Smooth muscle cell of the brain vasculature (primary cell): ENCODE measurements at places on chromosomes 12 and 14.

- no peak for DNase-seq
Observed at GRCh38 chr12:16300736-16301135, 23.3 kb upstream of the SLC15A5 start.

DNA sequence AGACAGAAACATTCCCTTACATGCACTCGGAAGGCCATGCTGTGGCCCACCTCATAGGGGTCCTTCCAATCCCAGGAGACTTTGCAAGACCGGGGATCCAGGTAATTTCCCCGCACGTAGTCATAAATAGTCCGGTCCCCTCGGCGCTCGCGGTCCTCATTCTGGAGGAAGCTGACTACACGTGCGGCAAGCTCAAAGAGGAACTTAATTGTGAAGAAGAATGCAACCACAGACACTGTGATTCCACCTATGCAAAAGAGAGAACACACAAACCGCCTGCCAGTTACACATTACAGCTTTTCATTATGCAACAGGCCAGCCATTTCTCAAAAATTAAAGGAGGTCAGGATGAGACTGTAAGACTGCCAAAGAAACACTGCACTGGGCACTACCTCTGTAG, 28.4 kb downstream of the AREL1 start:
- no peak for DNase-seq

DNA sequence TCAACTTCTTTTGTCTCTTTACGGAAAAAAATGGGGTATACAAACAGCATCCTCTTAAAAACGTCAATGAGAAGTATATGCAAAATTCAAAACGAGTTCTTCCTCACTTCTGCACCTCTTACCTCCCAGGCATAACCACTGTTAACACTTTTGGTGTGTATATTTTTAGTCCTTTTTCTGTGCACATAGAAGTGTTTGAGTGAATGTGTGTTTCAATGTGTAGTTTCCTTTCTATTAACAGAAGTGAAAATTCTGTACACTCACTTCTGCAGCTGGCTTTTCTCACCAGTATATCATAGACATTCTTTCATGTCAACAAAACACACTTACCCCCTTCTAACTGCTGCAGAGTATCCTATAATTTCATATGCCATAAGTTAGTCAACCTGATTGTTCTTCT, 5.4 kb downstream of the UBR7 start:
- DNase-seq: no peak

DNA sequence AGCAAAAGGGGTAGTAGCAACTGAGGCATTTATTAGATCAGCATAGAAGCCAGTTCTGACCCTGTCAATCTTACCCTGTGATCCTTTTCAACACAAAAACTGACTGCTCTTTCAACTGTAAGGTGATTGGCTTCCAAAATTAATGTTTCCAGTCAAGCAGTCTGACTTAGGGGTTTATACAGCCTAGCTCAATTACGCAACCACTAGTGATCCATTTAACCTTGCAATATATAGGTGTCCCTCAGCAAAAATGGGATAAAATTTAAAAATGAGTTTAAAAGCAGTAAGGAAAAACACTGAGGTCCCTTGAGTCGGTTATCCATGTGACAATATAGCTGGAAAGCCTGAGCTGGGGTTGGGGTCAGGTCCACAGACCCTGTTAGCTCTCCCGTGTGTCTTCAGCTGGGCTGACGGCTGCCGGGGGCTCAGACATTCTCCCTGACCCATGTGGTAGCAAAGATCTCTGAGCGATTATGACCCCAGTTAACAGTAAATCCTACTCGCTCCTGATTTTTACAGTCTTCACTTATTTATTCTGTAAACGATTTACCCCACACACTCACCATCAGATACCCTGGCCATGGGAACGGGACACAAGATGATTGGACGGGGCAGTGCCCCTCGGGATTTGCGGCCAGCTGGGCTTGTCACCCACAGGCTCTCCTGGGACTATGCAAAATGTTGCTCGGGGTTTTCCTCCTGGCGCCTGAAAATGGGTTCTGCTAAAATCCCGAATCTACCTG, 16.6 kb downstream of the ADGRD1 start:
- no peak for DNase-seq

DNA sequence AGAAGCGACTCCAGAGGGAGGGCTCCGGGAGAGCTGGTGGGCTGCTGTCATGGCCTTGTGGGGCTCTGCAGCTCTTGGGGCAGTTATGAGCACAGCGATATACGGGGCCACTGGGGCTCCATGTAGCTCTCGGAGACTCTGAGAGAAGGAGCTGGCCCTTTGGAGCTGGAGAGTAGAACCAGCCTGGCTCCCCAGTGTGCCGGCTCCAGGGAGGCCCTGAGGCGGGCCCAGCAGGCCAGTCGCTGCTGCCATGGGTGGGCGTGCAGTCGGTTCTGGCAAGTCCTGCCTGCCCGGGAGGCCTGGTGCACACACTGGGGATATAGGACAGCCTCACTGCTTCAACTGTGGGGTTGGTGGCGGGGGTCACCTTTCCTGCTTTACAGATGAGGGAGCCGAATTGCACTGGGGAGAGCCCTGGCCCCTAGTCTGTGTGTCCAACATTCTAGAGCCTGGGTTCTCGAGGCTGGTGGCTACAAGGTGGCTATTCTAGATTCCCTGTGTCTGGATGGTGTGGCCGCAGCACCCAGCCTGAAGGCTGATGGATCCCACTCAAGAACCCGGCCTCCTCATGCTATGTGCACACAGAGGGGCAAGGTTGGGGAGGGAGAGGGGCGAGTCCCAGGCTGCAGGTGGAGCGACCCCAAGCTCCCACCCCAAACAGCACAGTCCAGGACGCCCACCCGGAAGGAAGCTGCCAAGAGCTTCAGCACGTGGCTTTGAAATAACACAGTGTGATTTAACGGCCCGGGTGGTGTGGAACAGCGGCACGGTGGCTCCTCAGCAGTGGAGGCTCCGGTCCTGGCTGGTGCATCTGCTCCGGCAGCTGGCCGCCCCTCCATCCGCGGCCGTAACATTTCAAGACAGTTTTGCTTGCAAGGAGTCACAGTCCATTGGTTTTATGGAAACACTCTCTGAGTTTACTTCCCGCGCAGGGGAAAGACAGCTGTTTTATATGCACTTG, 188.3 kb upstream of the C14orf180 start:
- DNase-seq: no peak

- DNase-seq: no peak
Observed at GRCh38 chr12:126389961-126390360, 1324.7 kb downstream of the AACS start.

DNA sequence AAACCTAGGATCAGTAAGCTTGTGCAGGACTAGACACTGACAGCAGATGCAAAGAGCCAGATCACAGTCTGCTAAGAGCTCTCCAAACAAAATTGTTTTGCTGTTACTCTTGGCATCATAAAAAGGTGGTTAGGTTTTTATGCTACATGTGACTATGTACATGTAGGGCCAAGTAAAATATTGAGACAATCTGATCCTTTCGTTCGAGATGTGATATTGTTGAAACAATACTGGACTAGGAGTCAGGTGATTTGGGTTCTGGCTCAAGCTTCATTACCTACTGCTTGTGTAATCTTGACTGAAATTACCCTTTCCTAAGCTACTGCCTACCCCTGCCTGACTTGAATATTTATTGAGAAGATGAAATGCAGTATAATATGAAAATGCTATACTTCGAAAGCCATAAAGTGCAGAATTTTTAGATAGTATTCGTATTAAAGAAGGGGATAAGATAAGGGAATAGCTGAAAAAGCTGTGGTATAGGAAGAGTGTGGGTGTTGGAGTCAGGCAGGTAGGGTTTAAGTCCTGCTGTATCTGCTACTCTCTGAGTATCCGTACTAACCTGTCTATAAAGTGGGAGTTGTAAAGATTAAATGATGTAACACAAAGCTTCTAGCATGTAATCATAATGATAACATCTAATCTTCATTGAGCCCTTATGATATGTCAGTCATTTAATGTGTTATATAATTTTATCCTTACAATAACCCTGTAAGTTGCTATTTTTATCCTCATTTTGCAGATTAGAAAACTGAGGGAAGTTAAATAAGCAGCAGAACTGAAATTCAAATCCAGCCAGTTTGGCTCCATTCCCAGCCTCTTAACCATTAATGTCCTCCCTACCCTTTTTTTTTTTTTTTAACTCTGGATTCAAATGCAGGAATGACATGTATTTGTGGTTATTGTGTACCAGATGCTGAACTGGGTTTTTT, 38.6 kb upstream of the ATF1 start:
- no peak for DNase-seq

GRCh38 chr12:88882662-88883061, 302.4 kb upstream of the KITLG start:
- DNase-seq: no peak

DNA sequence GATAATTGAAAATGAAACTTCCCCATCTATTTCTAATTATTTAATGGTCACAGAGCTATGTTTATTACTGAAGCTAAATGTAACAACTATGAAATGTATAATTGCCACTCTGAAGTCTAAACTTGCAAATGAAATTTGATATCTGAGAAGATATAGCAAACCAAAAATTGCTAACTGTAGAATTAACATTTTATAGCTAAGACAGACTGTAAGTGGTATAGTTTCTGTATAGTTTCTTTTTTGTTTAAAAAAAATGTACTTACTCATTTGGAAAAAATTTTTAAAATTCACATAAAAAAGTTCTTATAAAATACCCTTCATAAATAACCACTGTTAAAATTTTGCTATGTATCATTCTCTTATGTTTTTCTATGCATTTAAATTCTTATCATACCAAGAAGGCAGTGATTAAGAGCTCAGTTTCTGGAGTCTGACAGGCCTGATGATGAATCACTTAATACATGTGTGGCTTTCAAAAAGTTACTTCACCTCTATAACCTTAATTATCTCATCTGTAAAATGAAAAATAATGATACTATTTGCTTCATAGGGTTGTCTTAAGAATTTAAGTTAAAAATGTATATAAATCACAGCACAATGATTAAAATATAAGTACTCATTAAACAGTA, 214.7 kb upstream of the GARIN2 start:
- no peak for DNase-seq

- no peak for DNase-seq
Observed at GRCh38 chr12:55063291-55063690, 43.5 kb downstream of the NEUROD4 start.

GRCh38 chr12:45232756-45233372, 17.0 kb downstream of the ANO6 start:
- no peak for DNase-seq

- no peak for DNase-seq
Observed at GRCh38 chr12:96400631-96401075, 414 bp upstream of the CDK17 start.

- DNase-seq: no peak
Observed at GRCh38 chr14:90740946-90741681, 75.1 kb downstream of the TTC7B start.

DNA sequence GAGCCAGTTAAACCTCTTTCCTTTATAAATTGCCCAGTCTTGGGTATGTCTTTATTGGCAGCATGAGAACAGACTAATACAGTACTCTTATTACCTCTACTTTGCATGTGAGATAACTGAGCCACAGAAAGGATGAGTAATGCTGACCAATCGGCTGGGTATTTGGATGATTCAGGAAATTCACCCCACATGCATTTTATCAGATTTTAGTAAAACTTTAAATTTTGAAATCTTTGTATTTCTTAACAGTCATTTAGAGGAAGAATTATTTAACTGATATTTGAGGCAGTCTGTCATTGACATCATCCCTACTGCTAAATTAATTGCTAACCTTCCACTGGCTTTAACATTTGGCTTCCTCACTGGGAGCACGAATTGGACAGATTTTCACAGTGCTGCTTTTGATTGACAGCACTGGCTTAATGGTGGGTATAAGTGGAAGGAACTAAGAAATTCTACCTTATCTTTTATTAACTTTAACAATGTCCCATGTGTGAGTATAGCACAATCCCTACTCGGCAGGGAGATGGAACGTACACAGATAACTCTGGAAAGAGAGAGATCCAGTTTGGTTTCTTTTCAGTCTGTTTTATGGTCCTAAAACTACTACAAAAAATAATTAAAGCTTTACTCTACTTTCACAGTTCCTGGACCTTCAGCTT, 261.0 kb downstream of the DACT1 start:
- no peak for DNase-seq

DNA sequence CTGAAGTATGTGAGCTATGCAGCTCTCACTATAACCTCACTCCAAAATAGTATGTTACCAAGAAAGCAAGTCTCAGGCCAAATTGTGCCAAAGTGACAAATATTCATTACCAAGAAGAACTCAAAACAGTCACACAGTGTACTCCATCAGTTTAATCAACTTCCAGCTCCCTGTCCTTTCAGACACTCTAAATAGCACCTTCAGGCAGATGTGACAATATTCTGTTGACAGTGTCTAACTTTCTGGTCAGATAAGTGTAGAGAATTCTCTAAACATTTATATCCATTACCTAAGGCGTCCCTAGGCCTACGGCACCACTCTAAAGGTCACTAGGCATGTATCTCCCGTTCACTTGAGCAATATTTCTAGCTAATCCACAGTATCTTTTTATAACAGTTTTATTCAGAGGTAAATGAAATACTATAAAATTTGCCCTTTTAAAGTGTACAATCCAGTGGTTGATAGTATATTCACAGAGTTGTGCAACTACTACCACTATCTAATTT, 21.7 kb downstream of the CPNE8 start:
- no peak for DNase-seq

DNA sequence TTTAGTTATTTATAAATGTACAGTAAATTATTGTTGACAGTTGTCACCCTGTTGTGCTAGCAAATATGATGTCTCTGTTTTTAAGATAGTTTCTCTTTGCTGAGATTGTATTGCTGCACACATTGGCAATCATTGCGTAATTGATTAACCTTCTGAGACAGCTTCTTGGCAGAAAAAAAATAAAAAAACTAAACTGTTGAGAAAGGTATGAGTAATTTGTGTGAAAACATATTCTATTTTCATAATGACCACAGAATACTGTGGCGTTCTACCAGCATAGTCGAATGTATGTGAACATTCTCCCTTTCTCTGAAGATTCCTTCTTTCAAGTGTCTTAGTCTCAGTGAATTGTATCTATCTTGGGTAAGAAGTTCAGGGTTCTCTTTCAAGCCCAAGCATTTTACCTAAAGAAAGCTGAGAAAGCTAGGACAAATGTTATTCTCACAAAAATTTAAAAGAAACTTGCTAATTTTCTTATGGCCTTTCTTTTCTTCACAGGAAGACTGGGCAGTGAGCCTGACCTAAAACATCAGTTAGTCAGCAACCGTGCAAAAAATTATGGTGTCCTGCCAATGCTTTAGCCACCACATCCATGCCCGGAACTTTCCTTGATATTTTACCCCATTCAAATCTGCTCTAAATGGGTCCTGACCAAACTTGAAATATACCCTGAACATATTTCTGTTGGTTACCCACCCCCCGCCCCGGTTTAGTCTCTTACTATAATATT, 69.0 kb upstream of the REP15 start:
- DNase-seq: no peak

DNA sequence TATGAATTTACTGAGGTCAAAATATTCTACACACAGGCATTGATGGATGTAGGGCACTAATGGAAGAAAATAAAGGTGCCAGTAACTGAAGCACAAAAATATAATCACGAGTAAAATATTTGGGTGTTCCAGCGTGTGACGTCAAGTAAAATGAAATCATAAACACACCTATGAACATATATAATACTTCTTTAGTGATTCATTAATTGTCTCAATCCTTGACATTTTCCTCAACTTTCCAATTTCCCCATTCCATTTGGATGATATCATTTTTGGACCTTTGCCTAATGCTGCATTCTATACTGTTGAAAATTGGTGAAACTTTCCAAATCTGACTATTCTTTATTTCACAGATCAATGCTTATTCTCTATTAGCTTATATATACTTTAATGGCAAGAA, 649.3 kb downstream of the GALC start:
- DNase-seq: no peak
